ENCODE measurements at places on chromosomes 1 and 21.

- no peak for DNase-seq
Measured at GRCh38 chr1:200081151-200081968, 53.9 kb downstream of the NR5A2 start.

DNA sequence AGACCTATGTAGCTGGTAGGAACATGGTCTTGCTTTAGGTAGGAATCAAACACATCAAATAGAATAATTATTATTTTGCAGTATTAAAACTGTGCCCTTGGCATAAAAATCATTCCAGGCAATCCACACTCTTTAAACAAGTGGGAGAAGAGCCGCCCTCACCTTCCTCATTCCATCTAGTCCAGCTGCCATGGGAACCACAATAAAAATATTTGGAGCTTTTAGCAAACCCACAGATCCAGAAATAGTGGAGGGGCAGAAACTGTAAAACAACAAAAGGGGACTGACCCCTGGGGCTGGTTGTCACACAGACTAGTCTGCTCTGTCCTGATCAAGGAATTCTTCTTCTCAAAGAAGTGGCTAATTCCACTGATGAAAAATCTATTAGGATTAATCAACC lies 61.6 kb downstream of the PTPRC start:
- DNase-seq: no peak

DNA sequence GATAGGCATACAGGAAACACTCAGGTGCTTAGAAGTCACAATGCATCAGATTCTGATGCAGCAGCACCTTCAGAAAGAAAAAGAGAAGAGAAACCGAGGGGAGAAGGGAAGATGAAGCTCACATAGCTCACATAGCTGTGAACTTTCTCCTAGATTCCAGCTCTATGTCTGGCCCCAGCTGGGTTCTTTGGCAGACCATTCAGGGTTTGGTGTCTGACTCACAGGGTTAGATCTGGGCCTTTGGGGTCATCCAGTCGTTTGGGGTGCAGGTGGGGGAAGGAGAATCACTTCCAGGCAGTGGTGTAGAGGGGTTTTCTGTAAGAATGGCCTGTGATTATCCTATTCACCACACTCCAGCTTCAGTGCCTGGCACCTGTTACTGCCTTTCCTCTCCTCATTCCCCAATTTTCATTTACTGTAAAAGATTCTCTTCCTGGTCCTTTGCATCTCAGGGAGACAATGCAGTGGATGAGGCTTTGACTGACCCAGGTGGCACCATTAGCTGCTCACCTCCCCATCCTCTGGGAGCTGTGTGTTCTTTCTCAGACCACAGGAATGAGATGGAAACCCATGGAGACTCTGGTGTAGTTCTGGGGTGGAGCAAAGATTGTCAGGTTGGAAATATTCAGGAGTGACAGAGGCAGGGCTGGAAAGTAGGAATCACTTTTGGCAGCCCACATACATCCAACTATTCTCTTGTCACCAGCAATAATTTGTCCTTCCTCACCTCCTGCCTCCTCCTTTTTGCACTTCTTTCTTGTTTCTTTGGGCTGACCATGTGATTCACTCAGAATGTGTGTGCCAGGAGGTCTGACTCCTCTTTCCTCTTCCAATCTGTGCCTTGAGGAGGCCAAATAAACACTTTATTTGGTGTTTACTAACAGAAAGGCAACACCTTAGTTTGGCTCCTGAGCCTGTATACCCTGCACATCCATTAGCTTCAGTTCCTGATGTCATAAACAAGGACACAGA lies 103.3 kb downstream of the PAPPA2 start:
- DNase-seq: no peak

GRCh38 chr1:24708938-24709337 lies 36.3 kb upstream of the CLIC4 start:
- DNase-seq: no peak

DNA sequence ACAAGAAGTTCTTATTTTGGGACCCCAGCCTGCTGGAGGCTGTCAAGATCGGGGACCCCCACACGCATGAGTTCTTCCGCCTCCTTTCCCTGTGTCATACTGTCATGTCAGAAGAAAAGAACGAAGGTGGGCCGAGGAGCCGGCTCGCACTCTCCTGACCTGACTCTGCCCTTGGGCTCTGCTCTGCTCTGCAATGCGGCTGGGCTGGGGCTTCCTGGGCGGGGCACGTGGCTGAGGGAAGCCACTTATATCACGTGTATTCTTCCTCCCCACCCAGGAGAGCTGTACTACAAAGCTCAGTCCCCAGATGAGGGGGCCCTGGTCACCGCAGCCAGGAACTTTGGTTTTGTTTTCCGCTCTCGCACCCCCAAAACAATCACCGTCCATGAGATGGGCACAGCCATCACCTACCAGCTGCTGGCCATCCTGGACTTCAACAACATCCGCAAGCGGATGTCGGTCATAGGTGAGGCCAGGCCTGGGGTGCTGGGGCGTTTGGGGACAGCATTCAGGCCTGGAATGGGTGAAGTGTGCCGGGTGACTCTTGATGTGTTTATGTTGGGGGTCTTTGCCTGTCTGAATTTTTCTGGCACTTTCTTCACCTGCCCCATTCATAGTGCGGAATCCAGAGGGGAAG lies 17.6 kb downstream of the ATP8B2 start:
- no peak for DNase-seq

DNA sequence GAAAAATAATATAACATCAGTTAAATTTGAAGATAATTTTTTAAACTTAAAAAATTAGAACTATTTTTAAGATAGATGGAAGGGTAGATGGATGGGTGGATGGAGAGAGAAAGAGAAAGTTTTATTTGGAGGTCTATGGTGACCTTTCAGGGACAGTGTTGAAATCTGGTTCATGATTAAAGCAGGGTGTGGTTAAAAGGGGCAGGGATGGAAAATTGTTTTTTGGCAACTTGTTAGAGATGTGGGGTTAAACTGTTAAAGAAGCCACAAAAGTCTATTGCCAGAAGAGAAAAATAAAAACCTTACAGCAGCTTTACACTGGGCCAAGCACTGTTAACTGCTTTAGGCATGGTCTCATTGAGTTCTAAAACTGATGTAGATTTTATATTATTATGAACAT lies 134.9 kb upstream of the GORAB start:
- DNase-seq: no peak

GRCh38 chr1:12183095-12183794 lies 16.5 kb downstream of the TNFRSF1B start:
- no peak for DNase-seq

DNA sequence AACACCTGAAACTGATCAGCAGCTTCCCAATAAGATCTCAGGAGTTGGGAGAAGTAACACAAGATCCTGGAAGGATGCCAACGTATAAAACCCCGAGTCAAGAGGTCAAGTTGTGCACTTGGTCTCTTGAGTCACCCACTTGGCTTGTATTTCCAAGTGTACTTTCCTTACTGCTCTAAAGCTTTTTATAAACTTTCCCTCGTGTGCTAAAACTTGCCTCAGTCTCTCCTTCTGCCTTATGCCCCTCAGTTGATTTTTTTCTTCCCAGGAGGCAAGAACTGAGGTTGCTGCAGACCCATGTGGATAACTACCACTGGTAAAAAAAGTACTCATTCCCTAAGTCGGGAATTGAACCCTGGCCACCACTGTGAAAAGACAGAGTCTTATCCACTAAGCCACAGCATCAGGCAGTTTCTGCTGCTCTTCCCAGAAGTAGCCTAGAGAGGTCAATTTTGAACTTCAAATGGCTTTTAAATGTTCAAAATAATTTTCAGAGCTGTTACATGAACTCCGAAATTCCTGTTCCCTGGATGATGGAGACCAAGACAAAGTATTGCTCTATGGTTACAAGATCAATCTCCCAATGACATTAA lies 28.9 kb downstream of the ITLN2 start:
- no peak for DNase-seq

- DNase-seq: no peak
Measured at GRCh38 chr1:11501491-11501897, 22.5 kb downstream of the DISP3 start.

Measured in GDM1 (cell line).